Choroid plexus epithelial cell (primary cell): ENCODE measurements at places on chromosomes 7 and 10.
A peak's percentile ranks its signal among the peaks of the same experiment; 100 is the strongest.

DNA sequence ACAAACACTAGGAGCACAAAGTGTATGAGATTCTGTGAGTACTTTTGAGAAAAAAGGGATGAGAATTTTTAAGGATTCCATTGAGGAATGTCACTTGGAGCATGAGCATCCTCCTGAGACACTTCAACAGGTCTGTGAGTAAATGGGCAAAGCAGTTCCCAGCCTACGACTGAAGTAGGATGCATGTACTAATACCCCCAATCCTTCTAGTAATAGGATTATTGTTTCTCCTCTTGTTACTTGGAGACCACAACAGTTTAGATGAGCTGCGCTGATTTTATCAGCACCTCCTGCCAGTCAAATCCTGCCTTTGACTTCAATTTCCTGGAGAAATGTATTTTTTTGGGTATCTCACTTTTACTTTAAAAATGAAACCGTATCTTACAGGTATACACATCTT lies 820 bp downstream of the BBS9 start:
- DNase-seq = peak; percentile 15

- no peak for DNase-seq
Observed at GRCh38 chr7:34123316-34123715, 218.0 kb downstream of the BMPER start.

DNA sequence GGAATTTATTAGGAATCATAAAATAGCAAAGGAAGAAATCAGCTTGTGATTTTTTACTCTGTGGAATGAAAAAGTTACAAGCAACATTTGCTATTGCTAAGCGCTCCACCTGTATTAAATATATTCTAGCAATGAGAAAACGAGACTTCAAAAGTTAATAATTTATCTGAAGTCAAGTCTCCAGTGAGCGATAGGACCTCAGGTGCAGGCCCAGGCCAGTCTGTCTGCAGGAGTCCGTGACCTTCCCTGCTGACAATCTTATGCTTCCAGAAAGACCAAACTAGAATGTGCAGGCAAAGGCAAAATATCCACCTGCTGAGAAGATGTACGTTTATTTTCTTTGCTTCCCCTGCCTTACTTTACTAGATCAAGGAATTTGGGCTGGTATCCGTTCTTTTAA lies 22.7 kb downstream of the MRC1 start:
- no peak for DNase-seq

DNA sequence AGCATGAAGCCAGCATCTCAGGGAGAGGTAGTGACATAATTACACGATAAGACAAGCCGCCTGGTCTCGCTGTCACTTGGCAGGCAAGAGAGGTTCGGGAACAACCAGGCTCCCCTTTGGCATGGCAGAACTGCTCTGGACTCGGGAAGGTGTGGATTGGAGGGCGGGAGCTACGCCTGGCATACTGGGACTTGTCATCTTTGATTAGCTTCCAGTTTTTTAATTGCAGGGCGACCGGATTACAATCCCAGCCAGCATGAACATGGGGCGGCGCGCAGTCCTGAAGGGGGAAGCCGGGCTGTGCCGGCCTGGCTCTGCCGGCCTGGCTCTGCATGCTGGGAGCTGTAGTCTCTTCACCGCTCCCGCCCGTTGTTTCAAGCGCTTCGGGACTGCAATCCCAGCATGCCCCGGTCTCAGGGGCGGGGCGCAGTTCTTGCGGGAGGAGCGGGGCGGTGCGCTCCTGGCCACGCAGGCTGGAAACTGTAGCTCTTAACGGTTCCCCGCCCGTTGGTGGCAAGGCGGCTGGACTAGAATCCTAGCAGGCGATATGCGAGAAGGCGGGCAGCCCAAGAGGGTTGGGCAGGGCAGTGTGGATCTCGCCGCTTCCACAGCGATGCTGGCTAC lies 45.5 kb upstream of the ZNF716 start:
- DNase-seq = no peak
